ENCODE measurements at places on chromosomes 1 and 21.

DNA sequence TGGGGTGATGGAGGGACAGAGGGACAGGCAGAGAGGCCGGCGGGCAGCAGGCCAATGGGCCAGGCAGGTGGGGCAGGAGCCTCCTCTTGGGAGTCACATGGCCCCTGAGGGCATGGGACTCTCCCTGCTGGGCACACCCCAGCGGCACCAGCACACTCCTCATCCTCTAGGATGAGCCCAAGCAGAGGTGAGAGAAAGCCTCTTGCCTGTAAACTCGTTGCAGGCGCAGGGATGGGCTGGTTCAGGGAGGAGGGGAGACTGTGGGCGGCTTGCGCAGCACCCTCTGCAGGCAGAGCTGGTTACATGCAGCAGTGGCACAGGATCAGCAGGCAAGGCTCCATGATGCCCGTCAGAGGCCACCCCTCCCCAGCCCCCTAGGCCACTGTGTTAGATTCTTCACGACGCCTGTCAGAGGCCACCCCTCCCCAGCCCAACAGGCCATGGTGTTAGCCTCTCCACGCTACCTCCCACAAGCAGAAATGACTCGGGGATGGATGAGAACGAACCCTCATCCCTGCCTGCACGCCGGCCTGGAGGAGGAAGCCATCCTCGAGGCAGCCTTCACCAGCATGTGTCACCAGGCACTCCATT lies 209.7 kb upstream of the VAMP3 start:
- DNase-seq = no peak

DNA sequence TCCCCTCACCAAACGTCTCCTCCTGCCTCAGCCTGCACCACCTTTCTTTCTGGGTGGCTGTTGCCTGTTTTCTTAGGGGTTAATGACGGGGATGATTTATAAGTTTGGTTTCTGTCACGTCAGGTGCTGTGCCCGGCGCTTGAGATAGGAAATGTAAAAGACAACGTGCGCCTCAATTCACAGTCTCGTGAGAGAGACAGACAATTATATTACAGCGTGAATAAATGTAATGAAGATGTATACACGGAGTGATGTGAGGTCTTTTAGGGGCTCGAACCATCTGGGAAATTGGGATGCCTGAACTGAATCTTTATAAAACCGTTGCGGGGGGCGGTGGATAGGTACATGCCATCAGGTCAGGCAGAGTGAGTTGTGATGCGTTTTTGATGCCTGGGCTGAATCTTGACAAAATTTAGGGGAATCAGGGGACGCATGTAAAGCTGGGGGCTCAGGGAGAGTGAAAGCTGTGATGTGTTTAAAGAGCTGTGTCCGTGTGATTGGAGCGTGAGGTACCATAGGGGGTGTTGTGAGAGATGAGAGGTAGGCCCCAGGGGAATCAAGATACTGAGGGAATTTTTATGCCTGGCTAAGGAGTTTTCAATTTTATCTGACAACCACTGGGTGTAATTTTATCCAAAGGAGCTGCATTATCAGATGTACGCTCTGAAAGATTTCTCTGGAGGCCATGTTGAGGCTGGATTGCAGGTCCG lies 831 bp downstream of the TIPRL start:
- DNase-seq = no peak

- no peak for DNase-seq
These were observed 1.1 kb downstream of the TFAP2E start for GRCh38 chr1:35574125-35574654.

- DNase-seq = no peak
These were observed 9.3 kb downstream of the TMEM39B start for GRCh38 chr1:32082022-32082421.

GRCh38 chr1:27233667-27234048 lies 774 bp upstream of the WDTC1 start:
- DNase-seq = peak; percentile 62

DNA sequence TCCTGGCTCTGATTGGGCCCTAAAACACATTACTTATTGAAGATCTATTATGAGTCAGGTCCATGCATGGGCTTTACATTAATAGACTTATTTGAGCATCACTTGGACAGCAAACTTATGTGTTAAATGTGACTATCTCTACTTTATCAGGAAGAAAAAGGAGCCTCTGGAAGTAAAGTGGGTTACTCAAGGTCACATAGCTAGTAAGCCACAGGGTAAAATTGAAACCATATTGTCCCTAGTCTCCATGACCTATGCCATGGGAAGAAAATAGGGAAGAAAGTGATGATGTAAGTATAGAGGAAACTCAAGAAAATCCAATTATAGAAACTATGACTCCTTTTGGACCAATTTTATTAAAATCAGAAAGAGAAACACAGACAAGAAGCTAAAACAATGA lies 555.3 kb downstream of the NUF2 start:
- DNase-seq = no peak

DNA sequence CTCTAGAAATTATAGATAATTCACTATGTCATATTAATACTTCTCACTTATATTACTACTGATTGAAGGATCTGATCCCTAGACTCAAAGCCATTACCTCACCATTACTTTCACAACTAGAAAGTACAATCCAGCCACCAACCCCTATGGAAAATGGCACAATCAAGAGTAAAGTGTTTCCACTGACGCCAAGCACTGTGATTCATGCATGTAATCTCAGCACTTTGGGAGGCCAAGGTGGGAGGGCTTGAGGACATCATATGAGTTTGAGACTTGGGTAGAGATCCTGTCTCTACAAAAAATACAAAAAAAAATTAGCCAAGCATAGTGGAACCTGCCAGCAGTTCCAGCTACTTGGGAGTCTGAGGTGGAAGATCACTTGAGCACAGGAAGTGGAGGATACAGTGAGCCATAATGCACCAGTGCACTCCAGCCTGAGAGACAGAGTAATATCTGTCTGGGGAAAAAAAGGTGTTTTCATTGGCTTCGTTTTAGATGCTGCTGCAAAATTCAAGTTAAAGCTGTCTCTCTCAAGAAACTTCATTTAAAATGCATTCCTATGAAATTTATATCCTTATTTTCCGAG lies 126.5 kb downstream of the AKT3 start:
- DNase-seq = no peak

GRCh38 chr21:28068455-28069358 lies 924.0 kb downstream of the LTN1 start:
- DNase-seq = no peak

GRCh38 chr1:9321480-9321849 lies 28.8 kb downstream of the SPSB1 start:
- no peak for DNase-seq

DNA sequence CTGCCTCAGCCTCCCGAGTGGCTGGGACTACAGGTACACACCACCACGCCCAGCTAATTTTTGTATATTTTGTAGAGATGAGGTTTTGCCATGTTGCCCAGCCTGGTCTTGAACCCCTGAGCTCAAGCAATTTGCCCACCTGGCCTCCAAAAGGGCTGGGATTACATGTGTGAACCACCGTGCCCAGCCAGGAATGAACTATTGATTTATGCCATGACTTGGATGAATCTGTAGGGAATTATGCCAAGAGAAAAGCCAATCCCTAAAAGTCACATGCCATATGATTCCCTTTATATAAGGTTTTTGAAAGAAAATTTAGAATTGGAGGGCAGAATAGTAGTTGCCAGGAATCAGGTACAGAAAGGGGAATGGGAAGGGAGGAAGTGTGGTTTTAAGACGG lies 19.1 kb upstream of the SLC45A3 start:
- DNase-seq = no peak

DNA sequence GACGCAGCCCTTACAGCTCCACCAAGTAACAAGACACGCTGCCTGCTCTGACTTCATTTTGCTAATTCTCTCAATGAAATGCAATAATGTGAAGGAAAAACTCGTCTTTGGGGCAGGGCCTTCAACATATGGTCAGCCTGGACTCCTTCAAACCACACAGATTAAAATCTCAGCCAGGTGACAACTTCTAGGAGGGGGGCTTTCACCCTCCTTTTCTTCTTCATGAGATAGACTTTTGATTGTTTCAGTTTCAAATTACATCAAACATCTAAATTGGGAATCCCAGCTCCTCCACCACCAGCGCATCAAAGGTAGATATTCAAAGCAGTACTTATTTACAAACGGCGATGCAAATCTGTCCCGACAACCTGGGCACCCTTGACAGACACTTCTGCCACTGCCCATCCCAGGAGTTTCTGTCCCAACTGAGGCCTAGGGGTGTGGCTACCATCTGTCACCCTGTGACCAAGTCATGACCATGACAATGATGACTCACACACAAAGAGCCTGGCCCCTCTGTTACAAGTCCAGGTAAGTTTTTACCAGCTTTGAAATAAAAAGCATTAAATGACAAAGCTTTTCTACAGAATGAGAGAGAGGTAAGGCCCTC lies 29.7 kb downstream of the SSBP3 start:
- DNase-seq = peak; percentile 6

DNA sequence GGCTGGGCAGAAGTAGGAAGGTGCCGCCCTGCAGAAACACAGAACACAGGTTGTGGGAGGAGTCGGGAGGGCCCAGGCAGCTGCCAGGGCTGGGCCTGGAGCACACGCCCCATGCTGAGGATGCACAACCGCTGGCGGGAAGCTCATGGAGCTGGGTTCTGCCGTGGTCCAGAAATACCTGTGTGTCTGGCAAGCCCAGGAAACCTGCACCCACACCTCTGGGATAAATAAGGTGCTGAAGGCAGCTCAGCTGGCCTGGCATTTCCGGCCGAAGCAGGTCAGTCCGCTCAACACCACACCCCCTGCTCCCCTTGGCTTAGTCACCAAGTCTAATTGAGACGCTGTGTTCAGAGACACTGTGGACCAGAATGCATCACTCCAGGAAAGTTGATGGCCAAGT lies 32.1 kb downstream of the CTNNBIP1 start:
- no peak for DNase-seq

GRCh38 chr1:110846861-110847260 lies 26.1 kb upstream of the CD53 start:
- no peak for DNase-seq

DNA sequence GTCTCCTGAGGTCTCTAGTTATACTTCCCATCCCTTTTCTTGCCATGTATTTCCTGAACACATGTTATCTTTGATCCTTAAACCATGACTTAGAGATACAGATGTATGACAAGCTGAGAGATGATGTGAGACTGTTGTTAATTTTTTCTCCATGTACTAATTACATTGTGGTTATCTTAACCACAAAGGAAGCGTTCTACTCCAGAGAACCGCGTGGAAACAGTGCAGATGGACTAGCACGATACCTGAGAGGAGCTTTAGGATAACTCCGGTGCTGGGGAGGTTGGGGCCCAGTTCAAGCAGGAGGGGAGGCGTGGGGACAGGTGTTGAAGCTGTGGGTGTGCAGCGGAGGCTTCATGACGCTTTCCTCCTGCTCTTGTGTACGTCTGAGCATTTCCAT lies 17.5 kb downstream of the PDE9A start:
- no peak for DNase-seq

- no peak for DNase-seq
These were observed 116.6 kb upstream of the HIVEP3 start for GRCh38 chr1:42035205-42035829.

GRCh38 chr1:214290424-214291037 lies 9.6 kb downstream of the SMYD2 start:
- DNase-seq = no peak

- no peak for DNase-seq
These were observed 23.4 kb downstream of the SPSB1 start for GRCh38 chr1:9316080-9316444.

GRCh38 chr1:42008264-42008663 lies 89.5 kb upstream of the HIVEP3 start:
- no peak for DNase-seq

- DNase-seq = no peak
These were observed 46.5 kb downstream of the COQ8A start for GRCh38 chr1:226986496-226987178.

- DNase-seq = no peak
These were observed 53.2 kb upstream of the MRPS6 start for GRCh38 chr21:34020005-34020847.

DNA sequence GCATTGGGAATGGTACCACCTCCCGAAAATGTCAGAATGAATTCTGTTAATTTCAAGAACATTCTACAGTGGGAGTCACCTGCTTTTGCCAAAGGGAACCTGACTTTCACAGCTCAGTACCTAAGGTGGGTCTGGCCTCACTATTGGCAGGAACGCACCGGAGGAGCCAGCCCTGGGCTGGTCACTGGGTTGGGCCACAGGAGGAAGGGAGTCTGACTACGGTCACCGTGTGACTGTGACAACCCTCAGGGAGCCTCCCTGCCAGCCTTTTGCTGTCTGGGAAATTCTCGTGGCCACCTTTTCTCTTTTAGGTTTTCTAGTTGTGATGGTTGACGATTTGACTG lies 2.2 kb downstream of the IL10RB start:
- DNase-seq = no peak

- no peak for DNase-seq
These were observed 141.4 kb downstream of the LHX8 start for GRCh38 chr1:75275631-75276030.

GRCh38 chr1:219465212-219466093 lies 147.5 kb downstream of the ZC3H11B start:
- DNase-seq = no peak

GRCh38 chr1:50213505-50213904 lies 104.8 kb downstream of the ELAVL4 start:
- DNase-seq = no peak

GRCh38 chr1:166971252-166971651 lies 4.1 kb downstream of the ILDR2 start:
- no peak for DNase-seq

- no peak for DNase-seq
These were observed 5.5 kb downstream of the MFSD2A start for GRCh38 chr1:39960431-39960958.

GRCh38 chr1:113930499-113931161 lies 1.5 kb downstream of the HIPK1 start:
- peak; percentile 93 for DNase-seq

DNA sequence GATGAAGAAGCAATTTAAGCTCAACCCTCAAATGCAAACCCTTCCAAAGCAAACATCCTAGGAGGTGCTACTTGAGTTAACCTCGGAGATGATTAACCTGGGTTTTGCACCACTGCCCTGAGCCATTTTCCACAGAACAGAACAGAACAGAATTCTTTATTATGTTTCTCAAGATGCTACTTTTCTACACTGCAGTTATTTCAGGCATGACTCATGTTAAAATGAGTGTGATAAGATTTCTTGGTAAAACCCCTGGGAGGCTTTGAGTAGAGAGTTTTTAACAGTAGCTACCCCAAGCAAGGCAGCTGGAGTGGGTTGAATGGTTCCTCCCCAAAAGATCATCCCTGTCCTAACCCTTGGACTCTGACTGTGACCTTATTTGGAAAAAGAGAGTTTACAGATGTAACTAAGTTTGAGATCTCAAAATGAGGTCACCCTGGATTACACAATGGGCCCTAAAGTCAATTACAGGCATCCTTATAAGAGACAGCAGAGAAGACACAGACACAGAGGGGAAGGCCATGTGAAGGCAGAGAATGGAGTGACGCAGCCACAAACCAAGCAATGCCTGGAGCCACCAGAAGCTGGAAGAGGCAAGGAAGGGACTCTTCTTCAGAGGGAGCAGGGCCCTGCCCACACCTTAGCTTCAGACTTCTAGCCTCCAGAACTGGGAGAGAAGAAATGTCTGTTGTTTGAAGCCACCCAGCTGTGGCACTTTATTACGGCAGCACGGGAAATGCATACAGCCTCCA lies 153.4 kb downstream of the ETS2 start:
- no peak for DNase-seq

- peak; percentile 72 for DNase-seq
These were observed 40.4 kb upstream of the EIF4G3 start for GRCh38 chr1:21216835-21217811.
